T-helper 9 cell (primary cell): ENCODE measurements at places on chromosomes 4 and X.

DNA sequence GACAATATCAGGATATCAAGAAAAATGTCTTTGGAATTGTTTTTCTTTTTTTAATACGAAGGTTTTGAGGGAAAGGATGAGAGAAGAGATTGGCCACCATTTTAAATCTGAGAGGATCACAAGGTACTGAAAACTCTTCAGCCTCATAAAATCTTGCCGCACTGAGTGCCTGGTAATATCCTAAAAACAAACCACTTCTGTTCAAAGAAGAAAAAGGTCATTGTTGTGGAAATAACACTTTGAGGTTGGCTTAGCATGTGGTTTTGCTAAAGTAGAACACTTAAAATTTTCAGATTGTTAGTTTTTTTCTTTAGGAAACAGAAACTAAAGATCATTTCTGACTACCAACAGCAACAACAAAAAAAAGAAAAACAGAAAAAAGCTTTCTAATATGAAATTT lies 1.0 kb upstream of the CLDN22 start:
- DNase-seq, result no peak

DNA sequence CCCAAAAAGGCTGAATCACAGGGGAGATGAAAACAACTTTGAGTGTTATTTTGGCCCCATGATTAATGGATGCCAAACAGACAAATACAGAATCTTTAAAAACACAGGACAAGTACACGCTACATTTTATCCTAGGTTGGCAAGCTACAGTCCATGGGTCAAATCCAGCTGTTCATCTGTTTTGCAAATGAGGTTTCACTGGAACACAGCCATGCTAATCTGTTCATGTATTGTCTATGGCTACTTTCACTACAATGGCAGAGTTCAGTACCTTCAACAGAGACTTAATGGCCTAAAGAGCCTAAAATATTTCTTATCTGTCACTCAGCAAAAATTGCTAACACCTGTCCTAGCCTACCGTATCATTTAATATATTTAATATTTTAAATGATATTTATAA lies 1548.5 kb upstream of the IGFBP7 start:
- no peak for DNase-seq

DNA sequence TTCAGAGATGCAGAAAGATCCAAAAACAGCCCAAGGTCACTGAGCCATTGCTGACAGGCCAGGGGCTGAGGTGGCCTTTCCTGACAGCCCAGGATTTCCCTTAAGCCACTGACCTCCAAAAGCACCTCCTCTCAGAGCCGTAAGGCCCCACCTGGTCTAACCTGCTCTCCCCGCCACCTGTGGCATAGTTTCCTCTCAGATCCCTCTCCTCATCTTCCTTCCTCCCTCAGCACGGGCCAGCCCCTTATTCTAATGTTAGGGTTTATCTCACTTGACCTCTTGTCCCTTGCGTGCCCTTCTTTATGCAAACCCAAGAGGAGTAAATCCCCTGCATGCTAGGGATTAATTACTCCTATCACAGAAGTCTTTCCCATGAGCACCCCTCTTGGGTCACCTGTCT lies 113.0 kb downstream of the RBM47 start:
- DNase-seq, result no peak

GRCh38 chr4:189792924-189793618 lies 147.6 kb upstream of the FRG1 start:
- peak; percentile 17 for DNase-seq

DNA sequence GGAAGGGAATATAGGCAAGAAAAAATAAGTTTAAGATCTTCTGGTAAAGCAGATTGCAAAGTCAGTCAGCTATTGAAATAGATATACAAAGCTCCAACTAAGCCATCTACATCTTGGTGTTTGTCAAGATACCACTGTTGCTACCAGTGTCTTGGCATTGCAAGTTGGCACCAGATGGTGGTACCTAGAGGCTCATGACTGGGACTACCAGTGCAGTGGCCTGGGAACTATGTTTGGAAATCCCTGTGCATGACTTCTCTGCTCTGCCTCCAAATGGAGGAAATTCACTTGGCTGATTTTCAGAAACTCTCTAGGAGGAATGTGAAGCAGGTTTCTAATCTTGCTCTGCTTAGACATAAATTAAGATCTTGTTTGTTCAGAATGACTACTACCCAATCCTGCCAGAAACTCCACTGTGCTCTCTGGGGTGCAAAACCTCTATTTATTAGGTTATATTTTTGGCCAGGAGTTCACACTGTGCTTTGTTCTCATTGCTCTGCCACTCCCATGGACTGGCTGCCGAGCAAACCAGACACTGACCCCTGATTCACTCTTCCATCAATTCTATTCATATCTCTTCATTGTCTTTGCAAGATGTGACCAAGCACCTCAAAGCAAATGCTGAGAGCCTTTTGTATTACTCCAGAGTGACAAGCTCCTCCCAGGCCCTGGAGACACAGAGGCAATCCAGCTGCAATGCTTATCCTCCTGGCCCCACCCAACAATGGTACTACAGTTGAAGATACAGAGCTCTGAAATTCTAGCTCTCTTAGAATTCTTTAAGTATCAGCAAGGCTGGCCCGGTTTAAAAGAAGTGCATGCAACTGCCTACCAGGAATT lies 272.3 kb upstream of the FGF16 start:
- DNase-seq, result no peak

DNA sequence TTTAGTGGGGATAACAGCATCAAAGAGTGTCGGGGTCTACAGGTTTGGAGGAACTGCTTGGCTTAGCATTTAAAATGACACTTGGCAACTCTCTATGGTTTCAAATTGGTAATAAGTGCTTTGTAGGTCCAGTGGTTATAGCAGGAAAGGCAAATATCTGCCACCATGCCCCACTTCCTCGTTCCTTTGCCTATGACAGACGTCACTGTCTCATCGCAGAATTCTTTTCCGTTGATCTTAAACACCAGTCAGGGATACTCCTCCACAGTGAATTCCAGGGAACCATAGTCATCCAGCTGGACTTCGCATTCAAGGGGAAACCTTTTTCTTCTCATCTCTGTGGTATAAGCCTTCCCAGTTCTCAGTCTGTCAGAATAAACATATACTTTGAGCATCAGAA lies 319.1 kb downstream of the GPAT3 start:
- DNase-seq, result no peak

- no peak for DNase-seq
Observed at GRCh38 chr4:163701916-163702315, 207.4 kb downstream of the TMA16 start.

DNA sequence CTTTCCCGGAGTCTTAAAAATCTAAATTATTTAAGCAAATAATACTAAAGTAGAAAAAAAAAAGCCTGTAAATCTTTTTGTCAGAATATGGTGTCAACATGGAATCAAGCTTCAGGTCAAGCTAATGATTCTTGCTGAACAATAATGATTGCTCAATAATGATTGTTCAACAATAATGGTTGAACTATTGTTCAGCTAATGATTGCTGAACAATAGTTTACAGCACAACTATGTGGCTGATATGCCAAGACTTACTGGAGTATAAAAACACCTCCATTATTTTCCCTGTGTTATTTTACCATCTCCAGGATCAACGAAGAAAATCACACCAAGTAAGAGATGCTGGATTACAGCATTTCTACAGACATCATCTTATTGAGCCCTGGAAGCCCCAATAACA lies 35.1 kb upstream of the SMIM31 start:
- DNase-seq, result no peak

GRCh38 chr4:22680065-22680642 lies 12.6 kb upstream of the GBA3 start:
- DNase-seq, result no peak

DNA sequence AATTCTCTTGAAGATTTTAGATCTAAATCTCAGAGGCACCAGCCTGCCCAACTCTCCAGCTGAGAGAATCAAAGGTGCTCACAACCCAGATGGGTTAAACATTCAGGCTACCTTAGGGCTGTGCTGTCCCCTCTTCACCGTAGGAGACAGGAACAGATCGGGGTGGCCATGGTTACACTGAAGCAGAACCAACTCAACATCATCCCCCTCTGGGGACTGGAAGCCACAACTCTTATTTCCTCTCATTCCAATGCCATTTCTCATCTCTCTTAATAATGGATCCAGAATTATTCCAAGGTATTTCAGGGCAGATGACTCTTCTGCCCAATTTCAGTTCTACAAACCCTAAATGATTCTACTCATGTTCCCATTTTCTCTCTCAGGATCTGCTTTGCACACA lies 109.7 kb downstream of the NKX6-1 start:
- no peak for DNase-seq

GRCh38 chr4:186030399-186030775 lies 38.6 kb upstream of the TLR3 start:
- DNase-seq, result no peak

DNA sequence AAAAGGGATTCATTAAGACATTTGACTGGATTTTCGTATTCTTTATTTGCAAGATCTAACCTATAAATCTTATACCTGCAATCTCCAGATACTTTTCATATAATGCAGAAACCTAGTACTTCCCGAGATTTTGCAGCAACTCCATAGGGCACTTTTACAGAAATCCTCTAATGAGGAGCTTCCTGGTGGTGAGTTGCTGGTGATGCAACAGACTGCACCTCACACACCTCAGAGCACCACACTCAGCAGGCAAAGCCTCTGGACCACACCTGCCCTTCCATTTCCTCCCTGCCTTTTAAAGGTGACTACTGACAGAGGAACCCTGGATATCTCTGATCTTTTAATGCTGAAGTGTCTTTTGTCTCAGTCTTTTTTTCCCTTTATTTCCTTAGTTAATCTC lies 289.4 kb downstream of the TRAM1L1 start:
- DNase-seq, result no peak

GRCh38 chr4:27787195-27787594 lies 926.6 kb downstream of the STIM2 start:
- no peak for DNase-seq

DNA sequence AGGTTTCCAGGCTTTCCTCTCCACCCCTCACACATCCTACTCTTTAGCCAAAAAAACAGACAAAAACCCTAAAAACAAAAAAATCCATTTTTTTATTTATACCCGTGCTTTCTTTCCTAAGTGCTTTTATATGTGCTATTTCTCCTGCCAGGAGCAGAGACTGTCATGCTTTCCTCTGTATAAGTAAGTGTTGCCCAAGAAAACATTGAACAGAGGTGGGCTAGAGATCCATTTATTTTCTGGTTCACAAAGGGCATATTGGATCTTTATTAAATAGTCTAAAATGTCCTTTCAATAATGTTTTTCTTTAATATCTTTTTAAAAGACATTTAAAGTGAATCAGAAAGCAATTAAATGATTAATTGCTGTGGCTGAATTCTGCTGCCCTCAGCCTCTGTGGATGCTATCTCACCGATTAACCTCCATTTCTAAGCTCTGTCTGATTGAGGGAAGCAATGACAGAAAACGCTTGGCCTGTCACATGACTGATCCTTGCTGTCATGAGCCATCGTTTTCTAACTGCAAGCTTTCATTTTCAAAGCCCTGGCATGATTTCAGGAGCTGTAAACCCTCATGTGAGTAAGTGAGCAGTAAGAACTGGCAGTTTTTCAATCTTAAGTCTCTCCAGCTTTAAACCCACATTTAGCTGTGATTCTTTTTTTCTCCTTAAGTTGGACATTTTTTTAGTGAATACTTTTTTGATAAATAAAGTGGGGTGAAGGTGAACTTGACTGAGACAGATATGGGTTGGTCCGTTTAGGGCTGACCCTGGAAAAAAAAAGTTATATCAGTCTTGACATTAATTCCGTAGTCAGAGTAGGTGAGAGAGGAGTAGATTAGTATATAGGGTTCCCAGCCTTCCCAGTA lies 180.7 kb upstream of the PGRMC2 start:
- DNase-seq, result no peak

GRCh38 chr4:128727658-128728057 lies 81.8 kb upstream of the JADE1 start:
- DNase-seq, result no peak

GRCh38 chr4:137608085-137608484 lies 75.8 kb upstream of the PCDH18 start:
- no peak for DNase-seq

DNA sequence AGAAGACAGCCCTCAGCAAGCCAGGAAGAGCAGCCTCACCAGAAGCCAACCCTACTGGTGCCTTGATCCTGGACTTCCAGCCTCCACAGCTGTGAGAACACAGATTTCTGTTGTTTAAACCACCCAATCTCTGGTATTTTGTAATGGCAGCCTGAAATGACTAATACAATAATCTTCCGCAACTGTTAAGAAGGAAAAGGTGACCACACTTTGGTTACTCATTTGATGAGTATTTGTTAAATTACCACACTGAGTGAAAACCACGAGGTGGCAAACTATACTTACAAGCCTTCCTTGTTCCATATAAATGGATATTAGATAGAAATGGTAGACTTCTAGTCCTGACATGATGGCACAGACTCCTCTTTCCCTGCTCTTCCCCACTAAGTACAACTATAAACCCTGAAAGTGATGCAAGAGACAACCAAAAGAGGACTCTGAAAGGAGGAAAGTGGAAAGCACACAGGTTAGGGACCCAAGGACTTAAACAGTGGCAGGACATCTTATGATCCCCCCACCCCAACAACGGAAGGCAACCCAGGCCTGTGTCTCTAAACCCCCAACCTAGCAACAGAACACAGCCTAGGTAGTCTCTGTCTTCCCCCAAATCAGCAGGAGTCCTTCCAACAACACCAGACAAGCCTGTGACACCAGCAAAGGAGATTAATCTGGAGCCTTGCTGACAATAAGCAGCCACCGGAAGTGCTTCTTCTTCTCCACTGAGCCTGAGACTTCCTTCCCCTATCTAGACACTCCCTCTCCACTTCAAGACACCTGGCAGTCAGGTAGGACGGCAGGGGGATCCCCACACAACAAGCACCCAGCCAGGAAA lies 12.3 kb downstream of the ZNF182 start:
- DNase-seq, result no peak

GRCh38 chrX:36334572-36334971 lies 415.0 kb downstream of the CFAP47 start:
- DNase-seq, result no peak

DNA sequence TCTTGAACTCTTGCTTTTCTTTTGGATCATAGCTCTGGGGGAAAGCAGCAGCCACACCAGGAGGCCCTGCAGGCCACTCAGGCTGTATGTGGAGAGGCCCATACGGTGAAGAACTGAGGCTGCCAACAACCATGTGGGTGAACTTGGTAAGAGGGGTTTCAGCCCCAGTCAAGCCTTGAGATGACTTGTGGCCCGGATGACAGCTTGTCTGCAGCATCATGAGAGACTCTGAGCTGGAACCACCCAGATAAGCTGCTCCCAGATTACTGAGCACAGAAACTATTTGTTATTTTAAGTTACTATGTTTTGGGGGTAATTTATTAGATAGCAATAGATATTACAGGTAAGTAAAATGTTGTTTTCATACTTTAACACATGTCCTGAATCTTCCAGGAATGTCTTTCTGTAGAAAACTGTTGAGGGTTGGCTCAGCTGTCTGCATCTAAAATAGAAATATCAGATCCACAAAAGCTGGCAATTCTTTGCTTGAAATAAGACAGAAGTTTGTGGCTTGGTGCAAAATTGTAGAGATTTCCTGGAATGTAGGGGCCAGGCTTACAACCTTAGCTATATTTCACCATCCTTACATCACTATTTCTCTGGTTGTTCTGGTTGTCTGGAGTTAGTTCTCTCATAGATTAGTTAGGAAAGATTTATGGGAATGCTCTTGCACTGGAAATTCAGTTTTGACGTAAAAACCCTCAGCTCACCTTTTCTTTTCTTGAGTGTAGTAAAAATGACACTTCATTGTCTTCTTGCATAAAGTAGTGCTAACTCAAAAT lies 272.1 kb downstream of the RAPGEF2 start:
- DNase-seq, result no peak

- DNase-seq, result no peak
Observed at GRCh38 chr4:8110071-8110986, 48.3 kb downstream of the ABLIM2 start.
